ENCODE measurements at places on chromosomes 6 and 20. TPM values are rescaled to one million over a fixed set of nuclear protein-coding genes. Genes with fewer than 3 reads are reported as not detected.

NKAIN4 gene
- total RNA-seq, result 1.1 TPM

IL20RA gene
- total RNA-seq, result 0.99 TPM

WFDC12 gene
- total RNA-seq, result not detected

BMP2 gene
- 343 TPM for total RNA-seq

DNA sequence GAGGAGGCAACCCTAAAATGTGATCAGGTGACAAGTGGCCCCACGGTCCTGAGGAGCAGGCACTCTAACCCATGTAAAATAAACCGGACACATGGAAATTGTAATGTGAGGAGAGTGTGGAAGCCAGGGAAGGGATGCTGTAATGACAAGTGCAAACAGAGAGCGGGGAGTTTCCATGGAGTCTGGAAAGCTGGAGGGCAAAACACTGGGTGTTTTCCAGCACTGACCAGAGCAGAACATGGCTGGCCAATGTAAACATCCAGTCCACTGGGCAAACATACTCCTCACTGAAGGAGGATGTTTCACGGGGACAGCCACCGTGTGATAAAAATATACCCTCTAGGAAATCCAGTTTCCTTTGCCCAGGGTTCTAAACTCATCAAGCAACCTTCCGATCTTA lies 219.0 kb upstream of the JARID2 start:
- DNase-seq, result peak; percentile 39

DNA sequence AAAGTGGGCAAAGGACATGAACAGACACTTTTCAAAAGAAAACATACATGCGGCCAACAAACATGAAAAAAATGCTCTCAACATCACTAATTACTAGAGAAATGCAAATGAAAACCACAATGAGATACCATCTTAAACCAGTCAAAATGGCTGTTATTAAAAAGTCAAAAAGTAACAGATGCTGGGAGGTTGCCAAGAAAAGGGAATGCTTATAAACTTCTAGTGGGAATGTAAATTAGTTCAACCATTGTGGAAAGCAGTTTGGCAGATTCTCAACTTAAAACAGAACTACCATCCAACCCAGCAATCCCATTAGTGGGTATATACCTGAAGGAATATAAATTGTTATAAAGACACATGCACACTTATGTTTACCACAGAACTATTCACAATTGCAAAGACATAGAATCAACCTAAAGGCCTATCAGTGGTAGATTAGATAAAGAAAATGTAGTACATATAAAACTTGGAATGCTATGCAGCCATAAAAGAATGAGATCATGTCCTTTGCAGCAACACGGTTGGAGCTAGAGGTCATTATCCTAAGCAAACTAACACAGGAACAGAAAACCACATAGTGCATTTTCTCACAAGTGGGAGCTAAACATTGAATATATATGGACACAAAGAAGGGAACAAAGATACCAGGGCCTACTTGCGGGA lies 16.3 kb downstream of the CENPQ start:
- DNase-seq, result peak; percentile 7

GRCh38 chr20:14481863-14482262 lies 144.5 kb upstream of the FLRT3 start:
- DNase-seq, result peak; percentile 17

- no peak for DNase-seq
Observed at GRCh38 chr6:2819978-2820377, 21.7 kb downstream of the SERPINB1 start.

DNA sequence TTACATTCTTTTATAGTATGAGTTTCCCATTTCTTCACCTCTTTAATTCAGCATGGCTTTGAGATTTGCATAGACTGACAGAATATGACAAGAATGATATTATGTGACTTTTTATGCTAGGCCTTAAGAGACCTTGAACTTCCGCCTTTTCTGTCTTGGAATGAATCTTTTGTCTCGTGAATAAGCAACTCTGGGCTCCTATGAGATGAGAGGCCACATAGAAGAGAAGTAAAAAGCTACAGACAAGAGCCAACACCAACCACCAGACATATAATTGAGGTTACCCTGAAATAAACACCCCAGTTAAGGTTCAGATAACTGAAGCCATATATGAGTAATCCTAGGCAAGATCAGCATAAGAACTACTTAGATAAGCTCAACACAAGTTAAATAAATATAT lies 600.8 kb downstream of the MEI4 start:
- no peak for DNase-seq

- DNase-seq, result peak; percentile 11
Observed at GRCh38 chr20:9458138-9458796, 56.1 kb upstream of the LAMP5 start.

DNA sequence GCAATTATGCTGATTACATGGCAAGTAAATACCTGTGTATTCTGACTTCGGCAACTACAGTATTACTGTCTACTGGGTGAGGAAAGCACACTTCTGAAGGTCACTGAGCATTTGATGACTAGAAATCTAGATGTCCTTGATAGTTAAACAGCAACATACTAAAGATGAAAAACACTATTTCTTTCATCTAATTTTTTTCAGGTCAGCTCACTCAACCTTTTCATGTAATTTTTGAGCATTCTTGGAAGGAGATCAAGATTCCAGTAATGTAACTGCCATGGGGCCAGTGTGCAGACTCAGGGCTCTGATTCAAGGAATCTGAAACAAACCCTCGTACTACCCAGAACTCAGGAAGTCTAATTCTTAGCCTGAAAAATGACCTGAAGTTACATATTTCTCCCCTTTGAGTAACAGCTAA lies 222.6 kb upstream of the TAB2 start:
- DNase-seq, result peak; percentile 54

GRCh38 chr6:105740946-105741645 lies 338.2 kb upstream of the PREP start:
- DNase-seq, result no peak

DNA sequence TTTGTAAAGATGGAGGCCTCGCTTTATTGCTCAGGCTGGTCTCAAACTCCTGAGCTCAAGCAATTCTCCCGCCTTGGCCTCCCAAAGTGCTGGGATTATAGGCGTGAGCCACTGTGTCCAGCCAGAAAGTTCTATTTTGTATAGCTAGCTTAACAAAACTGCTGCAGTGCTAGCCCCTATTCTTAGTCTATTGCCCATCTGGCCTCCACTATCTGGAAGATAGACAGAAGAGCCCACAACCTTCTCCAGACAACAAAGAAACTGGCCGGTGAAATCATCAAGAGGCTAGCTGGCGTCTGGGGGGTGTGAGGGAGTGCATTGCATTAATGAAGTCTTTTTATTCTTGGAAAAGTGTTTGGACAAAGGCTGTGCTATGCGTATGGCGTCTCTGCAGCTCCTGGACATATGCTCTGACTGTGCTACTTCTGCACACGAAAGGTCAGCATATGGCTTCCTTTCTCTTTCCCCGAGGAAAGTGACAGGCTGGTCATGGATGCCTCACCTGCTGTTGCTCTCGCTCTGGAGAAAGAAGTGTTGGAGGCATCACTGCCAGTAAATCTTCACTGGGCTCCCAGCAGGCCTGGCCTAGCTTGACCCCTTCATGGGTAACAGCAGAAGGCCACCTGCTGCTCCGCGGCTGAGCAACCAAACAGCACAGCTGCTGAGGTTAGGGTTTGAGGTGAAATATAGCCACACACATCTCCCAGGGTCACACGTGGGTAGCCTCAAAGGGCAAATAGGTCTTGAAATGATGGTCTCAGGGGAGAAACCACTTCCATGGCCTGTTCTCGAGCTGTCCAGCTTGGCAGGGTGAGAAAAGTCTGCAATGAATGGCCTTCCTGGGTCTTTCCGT lies 95.1 kb upstream of the IYD start:
- no peak for DNase-seq

GRCh38 chr6:6518631-6519427 lies 69.7 kb upstream of the LY86 start:
- no peak for DNase-seq

DNA sequence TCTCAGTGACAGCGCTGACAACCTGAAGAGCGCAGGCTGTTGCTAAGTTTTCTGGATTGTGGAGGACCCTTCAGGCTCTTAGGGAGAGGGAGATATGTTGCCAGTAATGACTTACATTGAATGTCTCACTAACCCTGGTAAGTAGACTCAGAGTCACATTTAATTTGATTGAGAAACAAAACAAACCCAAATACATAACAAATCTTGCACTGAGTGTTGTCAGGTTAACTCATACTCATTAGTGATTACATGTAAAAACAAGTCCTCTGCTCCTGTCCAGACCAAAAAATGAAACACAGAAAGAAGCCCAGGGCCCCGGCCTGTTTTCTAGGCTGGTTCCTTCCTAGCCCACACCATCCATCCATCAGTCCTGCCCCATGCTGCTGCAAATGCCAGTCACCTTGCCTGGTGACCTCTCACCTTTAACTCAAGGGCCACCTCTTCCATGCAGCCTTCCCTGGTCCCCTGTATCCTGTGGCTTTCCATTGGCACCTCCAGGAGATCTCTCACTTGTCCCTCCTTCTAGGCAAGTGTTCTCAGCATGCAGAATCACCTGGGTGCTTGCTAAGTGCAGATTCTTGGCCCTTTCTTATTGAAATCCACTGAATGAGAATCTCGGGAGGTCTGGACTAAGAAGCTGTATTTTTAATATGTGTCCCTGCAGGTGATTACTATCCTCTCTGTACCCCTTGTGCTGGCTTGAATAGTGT lies 34.7 kb upstream of the ERVFRD-1 start:
- DNase-seq, result peak; percentile 37

- DNase-seq, result no peak
Observed at GRCh38 chr6:137570393-137570792, 76.2 kb upstream of the OLIG3 start.

- no peak for DNase-seq
Observed at GRCh38 chr6:142925575-142926110, 19.3 kb downstream of the HIVEP2 start.

- no peak for DNase-seq
Observed at GRCh38 chr6:75936682-75937081, 135.8 kb downstream of the IMPG1 start.

DNA sequence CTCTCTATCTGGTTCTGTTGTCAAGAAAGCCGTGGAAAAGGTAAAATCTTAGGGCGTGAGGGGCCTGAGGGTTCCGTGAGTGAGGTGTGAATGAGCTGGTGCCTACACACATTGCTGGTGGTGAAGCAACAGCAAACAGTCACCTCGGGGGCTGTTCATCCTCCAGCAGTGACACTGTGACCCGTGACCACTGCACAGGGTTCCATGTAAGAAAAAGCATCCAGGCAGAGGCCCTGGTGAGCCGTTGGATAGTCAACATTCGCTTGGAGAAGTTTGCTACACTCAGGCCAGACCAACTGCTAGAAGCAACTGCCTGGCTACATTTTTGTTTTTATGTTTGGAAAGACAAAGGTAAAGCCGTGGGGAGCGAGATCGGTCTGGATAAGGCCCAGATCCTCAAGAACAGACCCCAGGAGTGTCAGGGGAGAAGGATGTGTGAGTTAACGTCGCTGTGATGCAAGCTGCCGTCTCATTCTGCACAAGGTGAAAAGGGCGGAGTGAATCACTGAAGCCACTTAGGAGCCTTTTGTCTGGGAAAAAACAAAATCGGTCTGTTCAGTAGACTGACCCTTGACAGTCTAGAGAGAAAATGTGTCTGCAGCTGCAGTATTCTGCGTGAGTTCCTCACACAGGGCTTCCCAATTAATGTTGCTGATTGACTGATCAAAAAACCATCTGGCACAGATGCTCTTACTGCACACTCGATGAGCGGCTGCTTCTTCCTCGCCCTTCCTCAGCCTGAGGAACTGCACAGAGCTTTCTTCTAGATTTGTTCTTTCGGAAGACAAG lies 404.0 kb downstream of the SMOC2 start:
- no peak for DNase-seq

GRCh38 chr20:41476013-41476441 lies 109.4 kb upstream of the EMILIN3 start:
- DNase-seq, result peak; percentile 77

DNA sequence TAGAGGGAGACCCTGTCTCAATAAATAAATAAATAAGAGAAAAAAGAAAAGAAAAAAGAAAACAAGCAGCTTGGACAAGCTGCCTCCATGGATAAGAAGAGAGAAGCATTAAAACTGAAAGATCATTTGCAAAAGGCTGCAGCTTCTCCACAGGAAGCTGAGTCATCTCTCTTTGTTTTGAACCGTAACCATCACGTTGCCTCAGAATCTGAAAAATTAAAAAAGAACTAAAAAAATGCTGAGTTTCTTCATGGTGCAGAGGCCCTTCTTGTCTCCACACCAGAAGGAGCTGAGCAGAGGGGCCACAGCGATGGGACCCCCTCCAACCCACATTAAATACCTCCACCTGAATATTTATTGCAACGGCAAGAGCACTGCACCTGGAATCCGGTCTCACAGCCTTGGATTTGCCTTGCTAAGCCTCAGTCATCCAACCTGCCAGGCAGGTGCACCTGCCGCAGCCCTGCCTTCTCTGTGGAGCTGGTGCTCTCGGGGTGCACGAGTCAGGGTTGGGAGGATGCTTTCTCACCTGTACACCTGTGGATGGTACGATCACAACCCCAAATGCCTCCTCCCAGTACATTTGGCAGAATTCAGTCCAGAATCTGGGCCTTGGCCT lies 28.1 kb downstream of the TOX2 start:
- DNase-seq, result peak; percentile 80

GRCh38 chr6:137823826-137824555 lies 43.1 kb upstream of the TNFAIP3 start:
- peak; percentile 89 for DNase-seq

Measured in cardiac muscle cell (in vitro differentiated cells and primary cell).